Astrocyte of the spinal cord (primary cell): ENCODE measurements at places on chromosomes 6 and 20.

DNA sequence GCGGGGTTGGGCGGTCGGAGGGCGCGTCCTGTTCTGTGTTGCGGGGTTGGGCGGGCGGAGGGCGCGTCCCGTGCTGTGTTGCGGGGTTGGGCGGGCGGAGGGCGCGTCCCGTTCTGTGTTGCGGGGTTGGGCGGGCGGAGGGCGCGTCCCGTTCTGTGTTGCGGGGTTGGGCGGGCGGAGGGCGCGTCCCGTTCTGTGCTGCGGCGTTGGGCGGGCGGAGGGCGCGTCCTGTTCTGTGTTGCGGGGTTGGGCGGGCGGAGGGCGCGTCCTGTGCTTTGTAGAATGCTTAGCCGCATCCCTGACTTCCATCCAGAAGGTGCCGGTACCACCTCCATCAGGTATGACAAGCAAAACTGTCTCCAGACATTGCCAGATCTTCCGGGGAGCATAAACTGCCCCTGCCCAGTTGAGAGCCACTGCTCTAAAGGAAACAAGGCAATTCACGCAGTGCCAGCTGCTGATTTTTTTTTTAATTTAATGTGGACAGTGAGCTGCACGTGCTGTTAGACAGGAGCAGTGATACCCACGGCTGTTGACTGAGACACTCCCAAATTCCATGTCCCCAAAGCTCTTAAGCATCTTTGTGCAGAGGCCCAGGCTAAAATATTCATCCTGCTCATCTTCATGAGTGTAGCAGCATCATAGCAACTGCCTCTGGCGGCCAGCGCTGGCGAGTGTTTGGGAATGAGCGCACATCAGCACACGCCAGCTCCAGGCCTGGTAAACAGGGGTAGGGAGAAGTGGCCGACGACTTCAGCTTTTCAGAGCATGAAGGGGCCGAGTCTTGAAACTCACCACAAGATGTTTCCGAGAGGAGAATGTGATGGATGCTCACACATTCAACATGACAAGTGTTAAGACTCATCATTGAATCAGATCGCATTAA, 284.4 kb upstream of the CDH4 start:
- no peak for DNase-seq

- no peak for DNase-seq
Observed at GRCh38 chr6:134503585-134504281, 185.8 kb upstream of the SGK1 start.

- DNase-seq = no peak
Observed at GRCh38 chr6:75397171-75397570, 96.4 kb downstream of the FILIP1 start.

- DNase-seq = no peak
Observed at GRCh38 chr6:118260833-118261232, 287.3 kb upstream of the PLN start.

DNA sequence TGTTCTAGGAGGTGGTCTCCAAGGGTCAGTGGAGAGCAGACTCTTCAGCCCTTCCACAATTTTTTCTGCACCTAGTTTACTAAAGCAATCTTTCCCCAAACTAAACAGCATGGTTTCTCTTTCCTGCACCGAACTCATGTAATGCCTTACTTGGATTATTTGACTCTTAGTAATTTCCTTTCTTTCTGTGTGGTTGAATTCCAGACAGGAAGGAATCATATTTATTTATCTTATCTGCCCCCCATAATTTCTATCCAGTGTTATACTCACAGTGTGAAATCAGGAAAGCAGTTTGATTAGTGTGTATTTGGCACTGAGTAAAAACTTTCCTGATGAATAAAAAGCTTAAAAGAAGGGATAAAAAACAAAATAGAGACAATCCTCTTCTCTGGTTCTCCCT, 140.3 kb upstream of the STMND1 start:
- DNase-seq = peak; percentile 43

- DNase-seq = no peak
Observed at GRCh38 chr6:149063468-149063867, 254.0 kb upstream of the TAB2 start.

DNA sequence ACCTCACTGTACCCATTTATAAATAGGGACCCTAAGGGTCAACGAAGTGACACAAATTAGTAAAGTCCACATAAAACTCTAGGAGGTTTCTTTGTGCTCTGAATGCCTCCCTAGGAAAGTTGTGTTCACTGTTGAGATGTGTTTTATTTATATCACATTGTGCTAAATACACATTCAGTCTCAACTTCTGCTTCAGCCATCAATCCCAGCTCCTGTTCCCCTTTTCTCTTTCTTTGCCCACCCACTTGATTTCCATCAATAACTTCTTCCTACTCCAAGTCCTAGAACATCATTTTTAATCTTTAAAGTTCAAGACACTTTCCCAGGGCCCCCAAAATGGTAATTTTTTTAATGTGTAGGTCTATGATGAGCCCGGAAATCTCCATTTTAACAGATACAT, 208.3 kb upstream of the RAB32 start:
- DNase-seq = no peak

DNA sequence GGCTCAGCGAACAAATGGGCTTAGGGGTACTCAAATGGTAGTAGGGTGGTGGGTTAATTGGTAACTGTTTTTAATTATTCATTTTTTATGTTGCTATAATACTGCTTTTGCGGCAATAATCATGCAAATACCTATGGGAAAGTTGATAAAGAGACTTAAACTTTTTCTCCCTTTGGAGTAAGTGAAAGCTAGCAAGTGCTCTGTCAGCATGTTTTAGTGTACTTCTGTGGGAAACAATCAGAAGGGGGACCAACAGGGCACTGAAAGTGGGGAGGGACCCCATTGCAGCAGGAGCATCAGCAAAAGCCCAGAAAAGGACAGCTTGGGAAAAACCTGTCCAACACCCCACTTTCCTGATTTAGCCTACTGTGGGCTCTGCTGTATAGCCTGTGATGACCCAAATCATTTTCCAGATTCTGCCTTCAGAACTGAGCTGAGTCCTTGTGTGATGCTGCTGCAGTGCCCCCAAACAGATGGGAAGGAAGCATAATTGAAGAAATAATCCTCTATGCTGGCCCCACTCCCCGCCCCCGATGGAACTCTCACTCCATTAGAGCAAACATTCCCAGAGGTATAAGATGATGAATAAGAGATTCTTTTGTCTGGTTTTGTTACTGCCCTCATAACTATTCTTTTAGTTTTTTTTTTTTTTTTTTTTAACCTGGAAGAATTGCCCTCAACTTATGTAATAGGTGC, 322.8 kb downstream of the CD83 start:
- no peak for DNase-seq

GRCh38 chr6:168536196-168536595, 95.2 kb downstream of the SMOC2 start:
- no peak for DNase-seq

- peak; percentile 67 for DNase-seq
Observed at GRCh38 chr20:38165089-38165965, at the start of gene TGM2. Gene TGM2 (minus strand): TSS chr20:38165270. CDS start chr20:38165198, 72 bp downstream.

- no peak for DNase-seq
Observed at GRCh38 chr20:32971703-32972161, 32.5 kb downstream of the SUN5 start.

DNA sequence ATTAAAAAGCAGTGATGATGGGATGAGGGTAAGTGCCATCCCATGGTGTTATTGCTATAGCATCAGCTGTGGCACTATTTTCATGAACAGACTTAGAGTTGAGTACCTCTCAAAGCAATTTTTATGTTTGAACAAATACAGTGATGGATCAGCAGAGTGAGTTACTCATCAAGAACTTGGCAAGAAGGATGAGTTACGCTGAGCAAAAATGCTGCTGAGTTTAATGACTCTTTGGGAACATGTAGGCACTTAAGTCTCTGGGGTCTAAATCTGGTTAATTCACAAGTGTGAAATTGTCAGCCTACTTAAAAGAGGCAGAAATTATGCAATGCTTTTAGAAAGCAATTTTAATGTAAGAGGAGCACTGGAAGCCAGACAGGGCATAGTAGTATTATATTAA, 78.5 kb upstream of the AHI1 start:
- DNase-seq = peak; percentile 69

DNA sequence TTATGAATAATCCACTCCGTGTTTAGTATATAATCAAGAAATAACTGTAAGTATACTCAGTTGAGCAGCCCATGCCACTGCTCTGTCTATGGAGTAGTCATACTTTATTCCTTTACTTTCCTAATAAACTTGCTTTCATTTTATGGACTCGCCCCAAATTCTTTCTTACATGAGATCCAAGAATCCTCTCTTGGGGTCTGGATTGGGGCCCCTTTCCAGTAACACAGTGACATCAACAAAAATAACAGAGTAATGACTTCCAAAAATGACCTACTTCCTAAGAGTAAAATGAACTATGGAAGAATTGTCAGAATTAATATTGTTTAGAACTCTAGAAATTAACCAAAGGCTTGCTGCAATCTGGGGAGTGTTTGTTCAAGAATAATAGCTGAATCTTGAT, 8.8 kb downstream of the OR2H1 start:
- no peak for DNase-seq

DNA sequence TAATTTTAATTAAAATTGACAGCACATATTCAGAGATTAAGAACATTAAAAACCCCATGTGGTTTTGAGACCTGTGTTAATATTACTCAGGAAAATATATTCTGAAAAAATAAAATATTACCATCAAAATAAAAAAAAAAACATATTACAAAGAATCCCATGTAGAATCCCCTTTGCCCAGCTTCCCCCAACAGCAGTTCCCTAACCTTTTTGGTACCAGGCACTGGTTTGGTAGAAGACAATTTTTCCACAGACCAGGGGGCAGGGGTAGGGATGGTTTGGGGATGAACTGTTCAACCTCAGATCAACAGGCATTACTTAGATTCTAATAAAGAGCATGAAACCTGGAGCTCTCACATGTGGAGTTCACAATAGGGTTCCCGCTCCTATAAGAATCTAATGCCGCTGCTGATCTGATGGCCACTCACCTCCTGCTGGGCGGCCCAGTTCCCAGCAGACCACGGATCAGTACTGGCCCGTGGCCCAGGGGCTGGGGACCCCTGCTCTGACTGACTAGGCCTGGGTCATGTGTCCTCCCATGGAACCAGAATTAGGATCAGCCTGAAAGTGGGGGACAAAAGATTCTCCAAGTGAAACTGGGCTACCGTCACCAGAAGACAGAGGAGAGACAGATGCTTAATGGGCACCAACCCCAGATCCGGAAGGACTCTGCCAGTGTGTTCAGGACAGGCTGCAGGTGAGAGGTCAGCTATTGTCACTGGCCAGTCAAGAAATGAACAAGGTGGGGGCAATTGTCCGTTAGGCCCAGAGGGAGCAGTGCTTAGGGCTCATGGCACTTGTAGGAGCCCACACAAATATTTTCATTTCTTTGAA, 235.5 kb downstream of the PREX1 start:
- no peak for DNase-seq

DNA sequence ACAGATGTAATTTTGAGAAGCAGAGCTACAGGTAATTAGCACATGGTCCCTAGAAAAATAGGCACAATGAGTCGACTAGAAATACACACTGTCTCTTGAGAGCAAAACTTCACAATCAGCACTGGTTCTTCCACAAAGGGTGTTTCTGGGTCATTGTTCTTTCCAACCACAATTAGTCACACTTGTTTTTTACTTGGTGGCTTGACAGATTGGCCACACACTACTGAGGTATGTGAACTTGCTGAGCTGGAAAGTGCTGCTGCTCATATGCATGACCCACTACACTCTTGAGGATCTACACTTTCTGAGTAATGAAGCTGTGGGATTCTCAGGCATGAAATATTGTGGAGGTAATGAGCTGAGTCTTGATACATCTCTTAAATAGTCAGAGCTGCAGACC, 347.7 kb downstream of the BCKDHB start:
- DNase-seq = peak; percentile 94

GRCh38 chr20:15767586-15767985, 805.7 kb downstream of the KIF16B start:
- no peak for DNase-seq

DNA sequence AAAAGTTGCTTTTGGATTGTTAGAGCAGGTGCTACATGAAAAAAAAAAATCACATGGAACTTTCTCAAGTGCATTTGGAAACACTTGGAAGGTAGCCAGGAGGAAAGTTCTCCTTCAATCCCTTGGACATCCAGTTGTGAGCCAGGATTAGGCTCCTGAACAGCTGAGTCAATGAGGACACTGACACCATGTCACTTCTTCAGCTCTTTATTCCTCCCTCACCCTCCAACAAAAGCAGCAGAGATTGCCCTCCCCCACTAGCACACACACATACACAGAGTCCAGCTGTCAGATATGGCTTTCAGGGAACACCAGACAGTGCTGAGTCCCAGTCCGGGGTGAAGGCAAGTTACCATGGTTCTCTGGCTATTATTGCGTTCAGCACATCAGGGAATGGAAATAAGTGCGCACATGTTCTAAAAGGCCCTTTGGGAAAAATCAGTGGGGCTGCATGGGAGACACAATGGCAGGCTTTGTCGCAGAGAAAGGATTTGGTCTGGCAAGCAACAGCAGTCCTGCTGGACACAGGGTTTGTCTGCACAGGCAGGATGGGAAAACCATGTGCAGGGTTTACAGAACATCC, 124.7 kb upstream of the MARCKS start:
- peak; percentile 24 for DNase-seq

GRCh38 chr6:110048221-110048875, 70.2 kb downstream of the GPR6 start:
- DNase-seq = no peak

DNA sequence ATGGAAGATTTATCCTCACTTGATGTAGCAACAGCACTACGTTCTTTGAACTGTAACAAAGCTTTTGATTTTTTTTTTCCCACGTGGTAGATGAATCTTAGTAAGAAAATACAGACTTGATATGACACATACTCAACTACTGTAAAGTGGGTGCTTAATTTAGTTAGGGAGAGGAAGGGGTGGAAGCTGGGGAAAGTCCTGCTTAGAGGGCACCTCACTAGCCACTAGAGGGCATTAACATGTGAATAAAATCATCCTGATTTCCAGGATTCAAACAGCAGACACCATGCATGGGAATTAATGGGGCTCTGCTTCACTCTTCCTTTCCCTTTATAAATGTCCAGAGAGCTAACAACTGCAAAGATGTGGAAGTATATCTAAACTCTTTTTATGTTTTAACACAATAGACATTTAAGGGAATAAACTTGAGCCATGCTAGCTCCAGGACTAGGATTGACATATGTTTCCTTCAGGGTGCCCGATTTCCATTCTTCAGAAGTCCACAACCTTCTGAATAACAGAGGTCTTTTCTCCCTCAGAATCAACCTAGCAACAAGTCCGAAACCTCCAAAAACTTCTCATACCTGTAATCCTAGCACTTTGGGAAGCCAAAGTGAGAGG, 250.1 kb downstream of the ATXN1 start:
- peak; percentile 57 for DNase-seq

DNA sequence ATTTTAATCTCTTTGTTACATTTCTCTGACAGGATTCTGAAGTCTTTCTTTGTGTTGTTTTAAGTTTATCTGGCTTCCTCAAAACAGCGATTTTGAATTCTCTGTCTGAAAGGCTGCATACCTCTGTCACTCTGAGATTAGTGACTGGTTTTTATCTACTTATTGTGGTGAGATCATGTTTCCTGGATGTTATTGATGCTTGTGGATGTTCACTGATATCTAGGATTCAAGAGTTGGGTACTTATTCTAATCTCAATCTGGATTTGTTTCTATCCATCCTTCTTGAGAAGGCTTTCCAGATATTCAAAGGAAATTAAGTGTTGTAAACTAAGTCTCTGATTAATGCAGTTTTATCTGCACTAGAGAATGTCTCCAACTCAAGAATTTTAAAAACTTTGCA, 1076.1 kb upstream of the ADGRB3 start:
- no peak for DNase-seq
